Sigmoid colon (tissue), 7 donors: ENCODE measurements at places on chromosomes 11 and 22. TPM values are rescaled to one million over a fixed set of nuclear protein-coding genes. Genes with fewer than 3 reads are reported as not detected.
A peak's percentile ranks its signal among the peaks of the same experiment; 100 is the strongest.

- DNase-seq: no peak
- no peaks in the 10 kb centered on the region for H3K4me1 ChIP-seq
- H3K27me3 ChIP-seq: no peaks in the 10 kb centered on the region
- H3K27ac ChIP-seq: no peak overlapping the region
- no peak overlapping the region for H3K4me3 ChIP-seq
These were observed 114.2 kb upstream of the PARVA start for GRCh38 chr11:12263141-12263693.

GRCh38 chr11:82843057-82843795 is 57.0 kb downstream of the PRCP start:
- peaks cover 5% of the 10 kb centered on the region for H3K36me3 ChIP-seq
- no peaks in the 10 kb centered on the region for H3K4me1 ChIP-seq
- no peaks in the 10 kb centered on the region for H3K27me3 ChIP-seq
- H3K27ac ChIP-seq: peak overlapping the region; percentile 30
- no peak for DNase-seq
- no peak overlapping the region for H3K4me3 ChIP-seq

GRCh38 chr11:94741022-94741679 is 27.0 kb upstream of the AMOTL1 start:
- H3K4me3 ChIP-seq: peak overlapping the region; percentile 70
- H3K4me1 ChIP-seq: peaks cover 48% of the 10 kb centered on the region
- no peaks in the 10 kb centered on the region for H3K36me3 ChIP-seq
- peak overlapping the region; percentile 83 for H3K27ac ChIP-seq
- peak; percentile 74 for DNase-seq

DNA sequence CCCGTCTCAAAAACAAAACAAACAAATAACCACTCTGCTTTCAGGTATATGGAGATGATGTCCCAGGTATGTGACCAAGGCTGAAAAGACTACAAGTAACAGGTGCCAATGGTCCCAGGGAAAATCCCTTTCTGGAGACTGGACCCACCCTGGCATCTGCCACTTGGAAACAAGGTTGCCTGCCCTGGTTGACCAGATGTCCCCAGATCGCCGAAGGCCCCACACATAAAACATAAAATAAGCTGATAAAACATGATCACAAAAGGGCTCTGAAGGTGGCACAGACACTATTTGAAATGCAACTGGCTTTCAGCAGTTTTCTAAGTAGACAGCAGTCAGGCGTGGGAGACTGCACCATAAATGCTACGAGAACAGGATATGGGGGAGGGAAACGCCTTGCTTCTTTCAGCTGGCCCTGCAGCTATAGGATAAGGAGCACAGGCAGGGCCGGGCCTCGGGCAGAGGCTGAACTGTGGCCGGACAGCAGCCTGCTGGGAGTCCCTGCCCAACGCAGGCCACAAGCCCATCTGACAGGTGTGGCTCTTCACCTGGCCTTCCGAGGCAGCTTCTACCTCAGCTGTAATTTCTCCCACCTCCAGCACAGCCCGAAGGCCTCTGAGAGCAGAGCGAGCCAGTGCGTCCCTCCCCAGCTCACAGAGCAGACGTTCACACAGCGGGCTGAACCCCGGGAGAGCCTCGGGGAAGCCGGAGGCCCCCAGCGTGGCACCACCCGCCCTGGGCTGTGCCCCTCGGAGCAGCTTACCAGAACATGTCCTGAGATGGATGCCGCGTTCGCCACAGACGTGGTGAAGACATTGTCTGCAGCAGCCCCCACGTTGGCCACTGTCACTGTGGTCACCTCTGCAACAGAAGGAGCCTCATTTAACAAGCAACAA is 4.0 kb downstream of the DEAF1 start:
- H3K4me1 ChIP-seq: no peaks in the 10 kb centered on the region
- H3K4me3 ChIP-seq: no peak overlapping the region
- DNase-seq: no peak
- no peaks in the 10 kb centered on the region for H3K36me3 ChIP-seq
- H3K27me3 ChIP-seq: no peaks in the 10 kb centered on the region
- no peak overlapping the region for H3K27ac ChIP-seq

DNA sequence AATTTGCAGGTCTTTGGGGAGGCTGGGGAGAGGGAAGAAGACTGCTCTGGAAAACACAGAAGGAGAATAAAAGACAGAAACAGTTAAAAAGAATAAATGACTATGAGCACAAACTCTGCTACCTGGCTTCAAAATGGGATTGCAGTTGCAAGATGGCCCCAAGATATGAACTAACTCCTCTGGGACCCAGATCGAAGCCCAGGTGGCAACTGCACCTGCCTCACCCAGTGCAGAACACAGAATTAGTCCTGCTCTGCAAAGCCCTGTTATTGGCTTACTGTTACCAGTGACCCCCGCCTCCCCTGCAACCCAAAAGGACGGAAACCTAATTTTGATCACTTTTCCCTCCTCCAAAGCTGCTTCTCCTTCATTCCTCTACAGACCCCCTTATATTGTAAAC is 35.9 kb upstream of the POU2AF1 start:
- no peaks in the 10 kb centered on the region for H3K36me3 ChIP-seq
- DNase-seq: no peak
- peaks cover 35% of the 10 kb centered on the region for H3K4me1 ChIP-seq
- H3K27ac ChIP-seq: no peak overlapping the region

DNA sequence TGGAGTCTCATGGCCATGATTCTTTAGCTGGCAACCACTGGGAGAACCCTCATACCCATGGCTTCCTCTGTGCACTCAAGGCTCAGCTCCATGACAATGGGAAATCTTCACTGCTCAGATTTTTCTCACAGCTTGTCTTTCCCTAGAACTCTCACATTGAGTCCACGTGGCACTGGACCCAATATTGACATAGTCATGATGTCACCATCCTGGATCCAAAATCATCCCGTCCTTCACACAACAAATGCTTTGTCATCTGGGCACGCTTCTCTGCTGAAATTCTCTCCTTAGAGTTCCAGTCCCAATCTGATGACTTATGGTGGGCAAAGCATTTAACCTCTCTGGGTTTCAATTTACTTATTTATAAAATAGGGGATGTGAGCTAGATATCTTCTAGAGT is 37.7 kb upstream of the CD44 start:
- H3K36me3 ChIP-seq: no peaks in the 10 kb centered on the region
- H3K4me1 ChIP-seq: peaks cover 34% of the 10 kb centered on the region

GRCh38 chr11:1051356-1052132 is 15.0 kb upstream of the MUC6 start:
- peaks cover 61% of the 10 kb centered on the region for H3K27me3 ChIP-seq
- no peaks in the 10 kb centered on the region for H3K4me1 ChIP-seq
- H3K4me3 ChIP-seq: no peak overlapping the region
- H3K36me3 ChIP-seq: no peaks in the 10 kb centered on the region
- no peak overlapping the region for H3K27ac ChIP-seq

DNA sequence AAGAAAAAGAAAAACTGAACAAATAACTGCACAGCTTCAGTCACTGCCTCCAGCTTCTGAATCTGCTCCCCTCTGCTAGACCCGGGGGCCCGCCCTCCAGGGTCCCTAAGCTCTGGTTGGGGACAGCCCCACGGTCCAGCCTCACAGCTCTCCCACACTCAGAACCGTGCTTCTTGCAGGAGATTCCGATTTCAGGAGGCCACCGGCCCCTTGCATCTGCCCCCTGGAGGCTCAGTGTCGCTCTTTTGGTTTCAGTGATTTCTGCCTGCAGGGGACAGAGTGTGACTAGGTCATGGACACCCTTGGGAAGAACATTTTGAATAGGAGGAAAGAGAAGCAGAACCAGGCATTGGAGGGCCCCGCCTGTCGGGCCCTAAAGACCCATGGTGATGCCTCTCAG is 23.1 kb upstream of the RPS3 start:
- no peak overlapping the region for H3K27ac ChIP-seq
- H3K4me3 ChIP-seq: no peak overlapping the region
- no peak for DNase-seq
- H3K36me3 ChIP-seq: no peaks in the 10 kb centered on the region
- no peaks in the 10 kb centered on the region for H3K4me1 ChIP-seq
- H3K27me3 ChIP-seq: no peaks in the 10 kb centered on the region

- no peak overlapping the region for H3K27ac ChIP-seq
- no peak overlapping the region for H3K4me3 ChIP-seq
- no peaks in the 10 kb centered on the region for H3K36me3 ChIP-seq
- H3K27me3 ChIP-seq: no peaks in the 10 kb centered on the region
- DNase-seq: no peak
- H3K4me1 ChIP-seq: no peaks in the 10 kb centered on the region
These were observed 28.1 kb downstream of the SBF2 start for GRCh38 chr11:10265936-10266335.

DNA sequence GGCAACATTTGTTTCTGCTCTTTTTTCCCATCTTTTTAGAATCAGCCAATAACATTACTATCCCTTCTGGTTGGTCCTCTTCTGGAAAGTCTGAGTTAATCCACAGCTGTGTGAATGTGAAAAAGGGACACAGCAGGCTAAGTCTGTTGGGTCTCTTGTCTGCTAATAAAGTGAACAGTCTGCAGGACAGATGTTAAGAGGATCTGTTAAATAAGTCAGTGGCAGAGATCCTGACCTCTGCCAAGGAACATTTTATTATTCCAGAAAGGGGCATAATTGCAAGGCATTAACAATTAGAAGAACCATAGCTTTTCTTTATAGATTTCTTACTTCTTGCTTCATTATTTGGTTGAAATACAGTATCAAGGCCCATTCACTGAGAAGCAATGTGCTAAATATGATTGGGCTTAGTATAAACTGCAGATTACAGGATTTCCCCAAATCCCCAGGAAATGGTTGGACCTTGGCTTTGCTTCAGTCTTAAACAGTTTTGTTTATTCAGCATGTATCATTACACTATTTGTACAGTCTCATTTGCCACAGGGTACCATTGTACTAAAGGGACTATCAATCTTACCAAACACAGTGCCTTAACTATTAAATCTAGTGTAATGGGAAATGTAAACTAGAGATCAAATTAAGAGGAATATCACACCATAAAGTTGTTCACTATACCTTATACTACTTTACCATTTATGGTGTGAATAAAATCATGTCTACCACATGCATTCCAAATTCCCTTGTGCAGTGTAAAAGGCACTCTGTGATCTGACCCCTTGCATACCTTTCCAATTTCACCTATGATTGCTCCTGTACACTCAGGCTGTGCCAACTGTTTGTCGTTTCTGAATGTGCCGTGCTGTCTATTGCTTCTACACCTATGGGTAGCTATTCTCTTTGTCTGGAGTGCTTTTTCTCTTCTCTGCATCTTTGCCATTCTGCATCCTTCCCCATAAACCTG is 274.0 kb downstream of the SOX6 start:
- H3K27ac ChIP-seq: no peak overlapping the region
- no peaks in the 10 kb centered on the region for H3K4me1 ChIP-seq
- H3K4me3 ChIP-seq: no peak overlapping the region
- no peak for DNase-seq

GRCh38 chr22:44883011-44883421 is 126.8 kb downstream of the PHF21B start:
- H3K4me1 ChIP-seq: no peaks in the 10 kb centered on the region
- H3K27ac ChIP-seq: no peak overlapping the region
- no peaks in the 10 kb centered on the region for H3K27me3 ChIP-seq
- DNase-seq: peak; percentile 46

DNA sequence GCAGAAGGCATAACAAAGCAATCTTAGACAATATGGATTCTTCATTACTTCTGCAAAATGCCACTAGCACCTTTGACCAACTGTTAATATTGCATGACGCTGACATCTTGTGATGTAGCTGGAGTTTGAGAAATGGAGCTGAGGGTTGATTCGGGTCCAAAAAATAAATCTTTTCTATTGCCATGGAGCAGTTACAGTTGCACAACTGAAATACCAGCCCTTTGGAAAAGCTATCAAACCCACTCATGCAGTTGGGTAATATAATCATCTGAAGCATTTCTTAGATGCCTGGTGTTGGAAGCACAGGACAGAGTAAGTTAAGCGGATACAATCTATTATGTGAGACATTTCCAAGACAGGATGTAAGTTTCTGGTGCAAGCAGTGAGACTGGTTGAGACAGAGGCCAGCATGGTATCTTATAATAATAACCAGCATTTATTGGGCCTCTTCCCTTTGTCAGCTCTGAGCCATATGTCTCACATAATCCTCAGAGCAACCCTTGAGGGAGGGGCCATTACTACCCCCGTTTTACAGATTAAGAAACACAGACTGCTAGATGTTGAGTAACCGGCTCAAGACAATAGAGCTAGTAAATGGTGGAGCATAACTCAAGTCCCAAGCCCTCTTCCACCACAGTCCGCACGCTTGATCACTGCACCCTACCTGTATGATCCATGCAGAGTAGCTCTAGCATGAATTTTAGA is 74.9 kb upstream of the CAPRIN1 start:
- H3K4me1 ChIP-seq: no peaks in the 10 kb centered on the region
- no peak overlapping the region for H3K4me3 ChIP-seq
- DNase-seq: no peak
- no peaks in the 10 kb centered on the region for H3K27me3 ChIP-seq
- no peak overlapping the region for H3K27ac ChIP-seq

- peaks cover 18% of the 10 kb centered on the region for H3K4me1 ChIP-seq
- peak overlapping the region; percentile 80 for H3K27ac ChIP-seq
- DNase-seq: no peak
- no peaks in the 10 kb centered on the region for H3K27me3 ChIP-seq
These were observed 69.1 kb upstream of the ADSL start for GRCh38 chr22:40276996-40277823.

DNA sequence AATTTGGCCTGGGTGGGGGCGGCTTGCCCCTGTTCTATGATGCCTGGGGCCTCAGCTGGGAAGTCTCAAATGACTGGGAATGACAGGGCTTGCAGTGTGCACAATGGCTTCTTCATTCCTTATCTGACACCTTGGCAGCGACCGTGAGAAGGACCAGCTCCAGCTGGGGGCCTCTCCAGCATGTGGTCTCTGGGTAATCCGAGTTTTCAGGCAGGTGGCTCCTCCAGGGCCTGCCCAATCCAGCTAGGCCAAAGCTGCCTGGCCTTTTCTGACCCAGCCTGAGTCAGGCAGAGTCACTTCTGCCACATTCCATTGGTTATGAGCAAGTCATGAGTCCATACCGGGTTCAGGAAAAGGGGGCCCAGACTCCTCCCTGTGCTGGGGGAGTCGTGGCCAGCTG is 646.0 kb downstream of the OPCML start:
- no peaks in the 10 kb centered on the region for H3K27me3 ChIP-seq
- no peak overlapping the region for H3K27ac ChIP-seq
- no peak for DNase-seq
- no peak overlapping the region for H3K4me3 ChIP-seq

GRCh38 chr22:45688600-45689080 is 17.0 kb downstream of the ATXN10 start:
- peaks cover 91% of the 10 kb centered on the region for H3K4me1 ChIP-seq
- H3K36me3 ChIP-seq: peaks cover 7% of the 10 kb centered on the region
- H3K27ac ChIP-seq: peak overlapping the region; percentile 63
- DNase-seq: no peak
- no peak overlapping the region for H3K4me3 ChIP-seq

- no peaks in the 10 kb centered on the region for H3K36me3 ChIP-seq
- H3K4me1 ChIP-seq: no peaks in the 10 kb centered on the region
These were observed 181.9 kb upstream of the ANO3 start for GRCh38 chr11:26150031-26150430.

The CARD18 gene
- not detected for total RNA-seq

The OR2AG2 gene
- total RNA-seq: not detected

The MPZL3 gene
- 0.27 TPM for total RNA-seq
